Left cardiac atrium (tissue), 4 donors: ENCODE measurements at places on chromosomes 1 and 21. TPM values are rescaled to one million over a fixed set of nuclear protein-coding genes. Genes with fewer than 3 reads are reported as not detected.

DNA sequence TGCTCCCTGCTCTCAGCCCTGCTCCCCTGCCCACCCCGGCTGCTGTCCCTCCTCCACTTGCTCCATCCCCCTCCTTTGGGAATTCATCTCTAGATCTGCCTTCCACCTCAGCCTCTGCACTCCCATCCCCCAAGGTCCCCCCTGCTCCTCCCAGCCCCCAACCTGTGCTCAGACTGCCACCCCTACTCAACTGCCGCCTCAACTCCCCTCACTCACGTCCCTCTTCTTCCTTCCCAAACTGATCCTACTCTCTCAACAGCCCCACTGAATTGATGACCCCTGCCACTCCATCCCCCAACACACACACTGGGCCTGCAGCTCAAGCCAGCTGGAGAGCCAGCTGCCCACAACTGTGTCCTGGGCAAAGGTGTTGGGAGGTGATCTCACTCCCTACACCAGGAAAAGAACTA, 15.8 kb upstream of the ETV3L start:
- no peak for DNase-seq

GRCh38 chr1:226158457-226158856, 28.1 kb downstream of the ACBD3 start:
- no peak for DNase-seq

DNA sequence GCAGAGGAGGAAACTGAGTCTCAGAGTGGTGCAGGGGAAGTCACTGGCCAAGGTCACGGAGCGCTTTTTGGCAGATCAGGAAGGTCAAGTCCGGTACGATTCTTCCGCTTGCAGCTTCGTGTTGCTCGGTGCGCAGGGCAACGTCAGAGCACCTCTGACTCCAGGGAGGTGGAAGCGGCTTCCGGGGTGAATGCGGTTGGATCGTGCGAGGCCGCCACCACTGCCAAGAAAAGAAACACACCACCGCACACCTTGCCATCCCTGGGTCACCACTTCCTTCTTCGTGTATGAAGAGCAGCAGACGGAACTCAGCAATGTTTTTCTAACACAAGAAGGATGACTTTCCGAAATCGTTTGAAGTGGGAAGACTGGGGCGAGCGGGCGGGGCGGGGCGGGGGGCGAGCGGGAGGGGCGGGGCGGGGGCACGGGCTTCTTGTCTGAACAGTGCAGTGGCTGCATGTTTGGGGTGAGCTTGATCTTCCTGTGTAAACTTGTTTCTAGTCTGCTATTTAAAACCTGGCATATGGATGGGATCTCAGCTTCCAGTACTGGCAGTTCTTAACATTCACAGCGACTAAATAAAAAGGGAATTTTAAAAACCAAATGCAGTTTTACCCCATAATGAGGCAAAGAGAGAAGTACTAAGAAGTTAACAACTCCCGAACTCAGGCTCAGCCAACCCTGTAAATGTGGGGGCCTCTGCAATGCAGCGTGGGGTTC, 300.0 kb downstream of the RRAGC start:
- DNase-seq: peak; percentile 48

GRCh38 chr1:51986718-51987117, 3.8 kb downstream of the RAB3B start:
- DNase-seq: no peak

DNA sequence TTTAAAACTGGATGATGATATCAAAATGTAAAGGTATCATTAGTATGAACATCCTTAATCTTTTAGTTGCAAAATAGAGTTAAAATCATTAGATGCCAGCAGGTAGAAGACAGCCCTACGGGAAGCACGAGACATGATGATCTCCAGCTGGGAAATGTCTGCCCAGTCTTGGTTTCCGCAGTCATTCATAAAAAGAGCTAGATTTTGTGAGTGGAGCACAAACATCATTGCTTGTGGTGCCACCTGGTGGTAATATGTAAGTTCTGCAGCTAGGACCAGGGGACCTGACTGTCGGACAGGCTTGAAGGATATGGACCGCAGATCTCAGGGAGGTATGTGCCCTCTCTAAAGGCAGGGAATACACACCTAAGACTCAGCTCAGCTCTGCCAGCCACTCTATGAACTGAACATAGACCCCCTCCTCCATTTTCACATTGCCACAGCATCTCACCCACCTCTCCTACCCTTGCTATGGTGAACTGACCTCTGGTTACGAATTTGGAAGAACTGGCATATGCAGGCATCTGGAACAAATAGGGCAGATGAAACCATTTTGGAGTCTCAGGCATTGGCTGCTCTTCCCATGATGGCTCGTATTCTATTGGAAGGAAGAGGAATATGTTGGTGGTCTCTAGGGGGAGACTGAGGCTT, 9.2 kb downstream of the FCMR start:
- peak; percentile 53 for DNase-seq

GRCh38 chr21:27606422-27606821, 639.5 kb upstream of the ADAMTS5 start:
- no peak for DNase-seq

GRCh38 chr21:34510148-34511142, 1.6 kb downstream of the KCNE1 start:
- DNase-seq: peak; percentile 86

DNA sequence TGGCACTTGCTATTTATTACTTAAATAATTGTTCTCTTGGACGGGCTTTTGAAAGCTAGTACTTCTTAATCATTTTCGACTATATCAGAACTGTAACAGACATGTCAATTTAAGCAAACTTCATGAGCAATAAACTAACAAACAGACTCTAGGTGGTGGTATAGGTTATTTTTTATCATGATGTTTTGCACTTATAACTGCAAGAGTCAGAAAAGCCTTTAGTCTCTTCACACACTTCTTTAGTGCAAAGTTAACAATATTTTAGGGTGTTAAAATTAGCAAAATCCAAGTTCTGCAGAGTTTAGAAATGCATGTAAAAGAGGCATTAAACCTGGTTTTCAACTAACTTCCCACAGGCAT, 2.2 kb downstream of the NRIP1 start:
- DNase-seq: no peak

GRCh38 chr1:3467096-3468036, 12.9 kb downstream of the ARHGEF16 start:
- DNase-seq: peak; percentile 22

DNA sequence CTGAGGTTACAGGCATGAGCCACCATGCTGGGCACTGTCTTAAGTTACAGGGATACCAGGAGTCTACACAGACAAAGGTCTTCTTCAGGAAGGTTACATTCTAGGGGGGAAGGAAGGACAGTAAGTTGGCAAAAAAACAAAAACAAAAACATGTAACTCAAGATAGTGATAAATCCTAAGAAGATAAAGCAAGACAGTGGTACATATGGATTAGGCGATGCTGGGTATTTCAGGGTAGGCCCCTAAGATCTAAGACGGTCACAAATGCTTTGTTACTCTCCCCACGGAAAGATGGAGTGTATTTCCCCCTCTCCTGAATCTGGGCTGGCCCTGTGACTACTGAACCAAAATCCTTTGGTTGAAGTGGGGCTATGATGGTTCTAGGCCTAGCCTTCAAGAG, 8.2 kb downstream of the CLCC1 start:
- no peak for DNase-seq

- DNase-seq: no peak
Observed at GRCh38 chr1:228309326-228310067, 97.1 kb downstream of the TRIM11 start.

DNA sequence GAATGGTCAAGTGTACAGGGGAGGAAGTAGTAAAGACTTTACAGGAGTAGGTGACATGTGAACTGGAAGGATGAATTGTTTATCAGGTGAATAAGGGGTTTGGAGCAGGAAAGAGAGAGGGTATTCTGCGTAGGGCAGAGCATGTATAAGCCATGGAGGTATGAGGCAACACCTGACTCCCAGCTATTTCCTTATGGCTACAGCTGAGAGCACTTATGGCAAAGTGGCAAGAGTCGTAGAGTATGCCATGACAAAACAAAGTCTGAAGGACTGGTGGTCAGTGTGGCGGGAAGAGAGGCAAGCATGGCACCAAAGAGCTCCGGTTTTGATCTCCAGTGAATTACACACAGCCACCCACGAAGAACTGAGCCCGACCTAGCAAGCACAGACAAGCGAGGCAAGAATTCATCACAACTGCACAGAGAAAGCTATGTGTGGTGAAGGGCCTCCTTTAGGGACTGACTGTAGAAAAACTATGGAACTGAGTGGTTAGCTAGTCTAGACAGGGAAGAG, 9.0 kb upstream of the ELOVL1 start:
- no peak for DNase-seq

GRCh38 chr1:229305392-229305791, 34.5 kb downstream of the RAB4A start:
- DNase-seq: no peak

DNA sequence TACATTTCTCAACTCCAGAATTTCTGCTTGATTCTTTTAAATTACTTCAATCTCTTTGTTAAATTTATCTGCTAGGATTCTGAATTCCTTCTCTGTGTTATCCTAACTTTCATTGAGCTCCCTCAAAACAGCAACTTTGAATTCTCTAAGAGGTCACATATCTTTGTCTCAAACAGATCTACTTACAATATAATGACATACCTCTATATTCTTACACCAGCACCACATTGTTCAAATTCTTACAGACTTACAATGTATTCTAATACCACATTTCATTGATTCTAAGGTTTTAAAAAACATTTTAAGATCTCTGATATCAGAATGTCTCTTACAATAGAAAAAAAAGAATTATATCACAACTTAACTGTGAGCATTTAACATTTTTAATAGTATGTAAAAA, 77.4 kb downstream of the DIRAS3 start:
- no peak for DNase-seq

DNA sequence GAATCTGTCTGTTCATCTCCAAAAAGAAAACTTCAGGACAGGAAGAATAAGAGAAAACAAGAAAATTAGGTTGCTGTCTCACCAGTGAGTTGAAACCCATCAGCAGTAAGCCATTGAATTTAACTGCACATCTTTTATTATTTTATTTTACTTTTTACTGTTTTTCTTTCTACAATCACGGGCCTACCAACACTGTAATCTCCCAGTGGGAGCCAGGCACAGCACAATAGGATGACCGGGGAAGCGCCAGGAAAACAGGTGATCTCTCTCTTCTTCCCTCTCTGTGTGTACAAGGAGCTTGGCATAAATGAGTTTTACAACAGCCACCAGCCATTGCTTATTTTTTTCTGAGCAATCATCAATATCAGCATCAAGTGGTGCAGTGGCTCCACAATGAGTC, 113.1 kb upstream of the ESRRG start:
- no peak for DNase-seq

DNA sequence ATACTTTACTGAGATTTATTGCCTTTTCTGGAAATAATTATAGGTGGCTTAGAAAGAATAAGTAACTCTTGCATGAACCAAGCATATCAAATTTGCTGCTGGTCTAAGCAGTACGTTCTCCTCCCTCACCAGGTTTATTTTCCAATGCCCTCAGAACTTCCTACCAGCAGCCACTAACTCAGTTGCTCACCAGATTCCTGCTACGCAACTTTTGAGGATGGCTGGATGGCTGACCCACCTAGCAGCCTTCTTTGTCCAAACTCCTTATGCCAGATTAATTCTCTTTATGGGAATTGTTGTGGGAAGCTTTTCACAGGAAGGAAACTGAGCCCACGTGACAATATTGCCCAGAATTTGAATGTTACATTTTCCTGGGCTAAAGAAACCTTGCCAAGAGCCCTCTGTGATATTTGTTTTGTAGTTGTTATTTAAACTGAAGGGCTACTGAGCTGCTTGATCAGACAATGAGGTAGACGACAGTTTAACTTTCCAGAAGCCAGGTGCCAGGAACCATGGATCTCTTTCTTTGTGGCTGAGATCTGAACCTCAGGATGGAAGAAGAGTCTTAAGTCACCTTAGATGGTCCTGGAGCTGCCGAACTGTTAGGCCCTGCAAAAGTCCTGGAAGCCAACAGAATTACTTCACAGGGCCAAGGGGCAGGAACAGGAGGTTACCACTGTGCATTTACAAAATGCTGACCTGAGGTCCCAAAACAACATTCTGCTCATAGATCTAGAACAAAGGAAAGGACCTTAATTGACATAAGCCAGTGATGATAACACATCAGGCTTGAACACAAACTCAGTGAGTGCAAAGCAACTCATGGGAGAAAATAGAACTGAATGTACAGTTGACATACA, 85.5 kb upstream of the ATP1A1 start:
- no peak for DNase-seq

GRCh38 chr1:18513995-18514394, 33.3 kb downstream of the KLHDC7A start:
- no peak for DNase-seq

- DNase-seq: no peak
Observed at GRCh38 chr1:20948101-20948500, 161.0 kb upstream of the HP1BP3 start.

DNA sequence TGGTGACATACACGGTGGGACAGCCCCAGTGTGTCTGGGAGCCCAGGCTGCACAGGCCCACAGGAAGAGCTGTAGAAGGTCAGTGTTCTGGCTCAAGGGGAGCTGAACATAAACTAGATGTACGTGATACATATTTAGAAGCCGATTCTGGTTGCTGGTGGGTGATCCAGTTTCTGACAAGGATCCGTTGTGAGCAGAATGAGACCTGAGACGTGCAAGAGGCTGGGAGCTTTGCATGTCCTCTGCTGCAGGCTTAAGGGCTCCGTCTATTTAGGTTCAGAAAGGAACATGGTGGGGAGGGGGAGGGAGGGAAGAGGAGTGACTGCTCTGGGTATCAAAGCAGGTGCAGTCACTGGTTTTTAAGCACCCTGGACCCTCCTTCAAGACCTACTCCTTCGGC, 18.6 kb downstream of the LRRC38 start:
- DNase-seq: no peak

DNA sequence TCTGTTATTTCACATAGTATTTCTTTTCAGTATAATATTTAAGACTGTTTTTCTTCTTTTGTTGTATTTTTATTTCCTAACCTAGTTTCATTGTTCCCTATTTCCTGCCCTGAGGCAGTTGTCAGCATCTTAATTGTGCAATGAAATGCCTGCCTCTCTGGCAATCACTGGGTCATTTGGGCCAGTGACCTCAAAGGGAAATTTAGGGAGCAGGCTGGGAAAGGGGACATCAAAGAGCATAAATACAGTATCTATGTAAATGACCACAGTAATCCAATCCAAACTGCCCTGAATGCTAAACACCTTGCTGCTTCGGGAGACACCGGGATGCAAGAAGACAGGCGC, 147.8 kb downstream of the TLR5 start:
- DNase-seq: no peak

Gene FMO4
- total RNA-seq: 3.1 TPM

Gene FABP3
- total RNA-seq: 2,432 TPM

Gene SMPDL3B
- total RNA-seq: 0.29 TPM

Gene PAQR6
- total RNA-seq: 0.71 TPM

Gene UMODL1
- not detected for total RNA-seq

Gene NLRP3
- total RNA-seq: 2.0 TPM

Gene DMRTA2
- not detected for total RNA-seq

Gene LCE3D
- total RNA-seq: not detected
